ENCODE measurements at places on chromosomes 4 and X. TPM values are rescaled to one million over a fixed set of nuclear protein-coding genes. Genes with fewer than 3 reads are reported as not detected.

The STBD1 gene
- not detected for total RNA-seq

GRCh38 chrX:31092476-31092875 is 20.6 kb upstream of the FTHL17 start:
- H3K36me3 ChIP-seq, result no peaks in the 10 kb centered on the region
- H3K4me3 ChIP-seq, result no peak overlapping the region
- DNase-seq, result no peak
- no peaks in the 10 kb centered on the region for H3K27me3 ChIP-seq
- H3K27ac ChIP-seq, result no peak overlapping the region

- peaks cover 6% of the 10 kb centered on the region for H3K27me3 ChIP-seq
- H3K36me3 ChIP-seq, result no peaks in the 10 kb centered on the region
- peaks cover 15% of the 10 kb centered on the region for H3K4me1 ChIP-seq
- H3K27ac ChIP-seq, result no peak overlapping the region
Observed at GRCh38 chrX:107678957-107679740, 50.8 kb downstream of the PRPS1 start.

- no peaks in the 10 kb centered on the region for H3K36me3 ChIP-seq
- DNase-seq, result no peak
- H3K4me1 ChIP-seq, result no peaks in the 10 kb centered on the region
- no peak overlapping the region for H3K4me3 ChIP-seq
- H3K27me3 ChIP-seq, result no peaks in the 10 kb centered on the region
Observed at GRCh38 chrX:42117318-42117717, 194.0 kb upstream of the CASK start.
